ENCODE measurements at places on chromosomes 1 and 21.

GRCh38 chr1:63005812-63006211, 221.9 kb downstream of the ATG4C start:
- no peak for DNase-seq

DNA sequence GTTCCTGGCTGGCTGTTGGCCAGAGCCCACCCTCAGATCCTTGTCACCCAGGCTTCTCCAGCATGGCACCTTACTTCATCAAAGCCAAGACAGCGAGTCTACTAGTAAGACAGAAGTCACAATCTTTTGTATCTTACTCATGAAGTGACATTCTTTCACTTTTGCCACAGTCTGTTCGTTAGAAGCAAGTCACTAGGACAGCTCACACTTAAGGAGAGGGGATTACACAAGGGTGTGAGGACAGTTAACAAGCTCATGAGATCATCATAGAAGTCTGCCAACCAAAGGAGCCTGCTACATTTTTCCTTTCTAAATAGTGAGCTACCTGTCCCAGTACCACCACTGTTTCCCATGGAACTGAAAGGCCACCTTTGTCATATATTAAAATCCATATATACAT, 61.5 kb downstream of the PACC1 start:
- no peak for DNase-seq

- no peak for DNase-seq
These were observed 1756.5 kb downstream of the NCAM2 start for GRCh38 chr21:22754746-22755145.

GRCh38 chr1:119573886-119574285, 66.9 kb downstream of the HSD3B1 start:
- no peak for DNase-seq

Measured in foreskin fibroblast (primary cell).